ENCODE measurements at places on chromosomes 7 and 10.
A peak's percentile ranks its signal among the peaks of the same experiment; 100 is the strongest.

DNA sequence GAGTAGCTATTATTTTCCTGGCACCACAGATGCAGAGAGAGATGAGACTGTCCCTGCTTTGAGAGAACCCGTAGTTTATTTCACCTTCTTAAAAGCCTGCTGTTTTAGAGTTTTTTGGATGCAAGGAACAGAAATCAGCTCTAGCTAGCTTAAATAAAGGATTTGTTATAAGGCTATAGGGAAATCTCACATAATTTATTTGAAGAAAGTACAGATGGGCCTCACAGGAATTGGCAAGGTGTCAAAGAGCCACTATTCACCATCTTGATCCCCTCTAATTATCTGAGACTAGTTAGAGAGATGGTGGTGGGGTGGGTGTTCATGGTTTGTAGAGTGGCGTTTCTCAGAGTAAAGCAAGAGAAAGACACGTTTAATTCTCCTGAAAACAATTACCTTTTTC, 7.3 kb downstream of the KMT2E start:
- no peak for DNase-seq

GRCh38 chr7:11699666-11700065, 132.3 kb downstream of the THSD7A start:
- DNase-seq: no peak

DNA sequence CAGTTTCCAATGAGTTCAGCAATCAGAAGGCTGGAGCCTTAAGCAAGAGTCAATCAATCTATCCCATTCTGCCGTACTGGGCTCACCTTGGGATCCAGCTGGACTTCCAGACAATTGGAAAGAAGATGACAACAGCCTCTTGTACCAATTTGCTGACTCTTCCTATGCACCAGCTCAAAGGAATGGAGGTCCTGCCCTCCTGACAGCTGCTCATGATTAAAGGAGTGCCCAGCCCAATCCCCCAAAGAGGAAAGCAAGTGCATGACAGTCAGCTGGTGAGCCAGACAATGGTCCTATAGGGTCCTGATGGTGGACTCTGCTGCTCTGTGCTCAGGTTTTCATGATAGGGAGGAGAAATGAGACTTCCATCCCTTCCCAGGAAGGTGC, 25.1 kb downstream of the VSTM4 start:
- no peak for DNase-seq

DNA sequence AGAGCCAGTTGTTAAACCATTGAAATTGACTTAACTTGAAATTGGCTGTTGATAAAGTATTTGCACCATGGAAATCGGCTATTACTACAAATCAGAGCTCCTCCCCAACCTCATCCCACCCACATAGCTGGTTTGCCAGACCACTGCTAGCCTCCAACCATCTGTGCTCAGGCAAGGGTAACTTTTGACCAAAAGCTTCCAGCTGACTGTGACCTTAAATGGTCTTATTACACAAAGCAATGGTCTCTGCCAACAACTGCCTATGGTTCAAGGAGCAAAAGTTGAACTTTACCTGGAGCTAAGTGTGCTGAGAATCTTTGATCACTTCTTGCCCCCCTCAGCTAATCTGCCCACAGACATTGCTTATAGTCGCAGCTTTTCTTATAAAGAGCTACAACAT, 48.5 kb upstream of the ADRB1 start:
- no peak for DNase-seq

- no peak for DNase-seq
Observed at GRCh38 chr7:141884539-141885225, 31.5 kb upstream of the OR9A4 start.

- no peak for DNase-seq
Observed at GRCh38 chr10:89171263-89171872, 35.7 kb downstream of the CH25H start.

DNA sequence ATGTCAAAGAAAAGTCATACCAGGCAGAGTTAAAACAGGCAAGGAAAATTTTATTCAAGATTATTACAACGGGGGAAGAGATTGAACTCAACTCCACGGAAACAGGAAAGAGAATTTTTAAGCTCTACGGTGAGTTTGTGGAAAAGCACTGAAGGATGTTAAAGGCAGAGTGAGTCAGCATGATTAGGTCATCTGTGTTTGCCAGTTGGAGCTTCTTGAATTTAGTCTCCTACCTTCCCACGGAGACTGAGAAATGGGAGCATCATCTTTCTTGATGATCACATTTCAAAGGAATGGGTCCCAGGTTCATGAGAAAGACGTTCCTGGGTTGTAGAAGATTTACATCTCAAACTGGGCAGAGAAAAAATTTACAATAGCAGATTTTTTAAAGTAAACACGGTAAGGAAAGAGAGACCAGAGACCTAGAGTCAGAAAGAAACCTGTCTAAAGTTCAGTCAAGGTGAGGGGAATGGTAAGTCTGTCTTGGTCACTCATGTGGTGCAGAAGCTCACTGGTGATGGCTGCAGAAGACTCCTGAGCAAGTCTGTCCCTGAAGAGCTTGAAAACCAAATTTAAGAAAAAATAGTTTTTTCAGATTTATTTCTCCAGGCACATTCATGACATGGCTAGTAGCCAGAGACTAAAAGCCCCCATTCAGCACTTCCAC, 516.9 kb upstream of the LRRN3 start:
- no peak for DNase-seq

DNA sequence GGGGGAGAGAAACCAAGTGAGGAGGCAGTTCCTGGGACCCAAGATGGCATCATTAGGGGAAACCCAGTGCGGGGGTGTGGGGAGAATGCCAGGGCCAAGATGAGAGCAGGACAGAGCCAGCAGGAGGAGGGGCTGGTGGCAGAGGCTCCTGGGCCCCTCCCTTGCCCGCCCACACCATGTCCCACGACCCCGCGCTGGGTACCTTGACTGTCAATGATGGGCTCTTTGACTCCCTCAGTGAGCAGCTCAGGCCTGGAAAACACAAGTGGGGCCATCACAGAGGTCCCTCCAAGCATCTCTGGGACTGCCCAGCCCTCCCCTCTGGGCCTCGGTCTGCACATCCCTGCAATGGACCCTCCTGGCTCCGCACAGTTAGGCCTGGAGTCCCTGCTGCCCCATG, 75.4 kb downstream of the RABGEF1 start:
- DNase-seq: no peak

DNA sequence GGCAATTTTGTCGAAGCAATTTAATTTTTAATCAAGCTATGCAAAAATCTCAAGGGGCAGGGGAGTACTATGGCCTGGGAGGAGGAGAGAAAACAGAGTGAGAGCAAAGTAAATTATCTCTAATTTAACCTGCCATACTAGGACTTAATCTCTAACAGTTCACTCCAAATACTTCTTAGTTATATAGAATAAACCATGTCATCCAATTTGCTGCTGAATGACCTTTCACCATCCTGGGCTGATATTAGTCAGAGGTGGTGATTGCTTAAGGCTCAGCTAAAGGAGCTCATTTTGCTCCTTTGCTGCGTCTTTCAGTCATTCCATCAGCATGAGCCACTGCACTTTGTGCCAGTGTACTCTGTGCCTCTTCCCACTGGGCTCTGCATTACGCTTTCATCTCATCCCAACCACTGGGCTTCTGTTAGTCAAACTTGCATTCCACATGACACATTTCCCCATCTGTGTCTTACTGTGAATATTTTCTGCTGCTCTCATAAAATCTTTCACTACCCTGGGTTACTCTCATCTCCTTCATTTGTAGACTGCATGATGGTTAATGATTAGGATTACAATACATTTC, 84.3 kb downstream of the CD36 start:
- DNase-seq: no peak

DNA sequence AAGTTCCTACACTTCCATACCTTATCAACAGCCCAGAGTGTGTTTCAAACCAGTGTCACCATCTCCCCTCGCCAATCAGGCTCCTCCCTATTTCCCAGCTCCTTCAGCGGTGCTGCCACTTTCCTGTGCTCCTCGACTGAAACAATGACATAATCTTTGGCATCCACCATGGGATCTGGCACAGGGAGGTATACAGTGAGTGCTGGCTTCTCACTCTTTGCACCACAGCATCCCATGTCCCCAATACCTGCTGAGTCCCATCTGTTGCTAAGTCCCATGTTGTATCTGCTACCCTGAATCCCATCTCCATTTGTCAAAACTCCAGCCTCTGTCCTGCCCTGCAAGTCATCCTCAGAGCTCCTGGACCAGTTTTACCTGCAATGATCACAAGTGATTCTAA, 15.4 kb downstream of the PAXIP1 start:
- DNase-seq: no peak

DNA sequence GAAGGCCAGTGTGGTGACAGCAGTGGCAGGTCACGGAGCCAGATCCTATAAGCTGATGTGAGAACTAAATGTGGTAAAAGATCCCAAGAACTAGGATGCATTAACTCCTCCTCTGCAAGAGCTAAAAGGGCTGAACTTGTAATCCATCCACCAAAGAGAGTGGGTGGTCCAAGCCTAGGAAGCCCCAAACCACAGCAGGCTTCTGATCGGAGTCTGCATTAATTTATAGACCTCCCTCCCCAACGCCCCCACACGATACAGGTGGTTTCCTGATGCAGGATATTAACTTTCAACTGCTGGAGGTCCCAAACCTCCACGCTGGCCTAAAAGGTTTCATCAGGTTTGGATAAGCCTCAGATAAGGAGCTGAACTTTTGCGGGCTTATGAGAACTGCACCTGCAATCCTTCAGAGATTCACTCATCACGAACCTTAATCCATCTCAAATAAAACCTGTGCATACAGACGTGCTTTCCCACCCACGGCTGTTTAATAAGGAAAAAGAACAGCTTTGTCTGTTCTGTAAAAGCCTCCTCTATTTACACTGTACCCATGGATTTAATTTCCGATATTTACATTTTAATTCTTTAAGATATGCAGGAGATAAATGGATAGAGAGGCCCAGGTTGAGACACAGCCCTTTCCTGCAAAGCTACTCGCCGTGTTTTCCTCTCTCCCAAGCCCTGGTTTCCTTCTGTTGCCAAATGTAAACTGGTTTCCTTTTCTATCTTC, 74.9 kb downstream of the GFRA1 start:
- no peak for DNase-seq

- no peak for DNase-seq
Observed at GRCh38 chr10:14381475-14381874, 50.8 kb upstream of the FRMD4A start.

GRCh38 chr10:2232479-2232878, 495.2 kb upstream of the ADARB2 start:
- no peak for DNase-seq

DNA sequence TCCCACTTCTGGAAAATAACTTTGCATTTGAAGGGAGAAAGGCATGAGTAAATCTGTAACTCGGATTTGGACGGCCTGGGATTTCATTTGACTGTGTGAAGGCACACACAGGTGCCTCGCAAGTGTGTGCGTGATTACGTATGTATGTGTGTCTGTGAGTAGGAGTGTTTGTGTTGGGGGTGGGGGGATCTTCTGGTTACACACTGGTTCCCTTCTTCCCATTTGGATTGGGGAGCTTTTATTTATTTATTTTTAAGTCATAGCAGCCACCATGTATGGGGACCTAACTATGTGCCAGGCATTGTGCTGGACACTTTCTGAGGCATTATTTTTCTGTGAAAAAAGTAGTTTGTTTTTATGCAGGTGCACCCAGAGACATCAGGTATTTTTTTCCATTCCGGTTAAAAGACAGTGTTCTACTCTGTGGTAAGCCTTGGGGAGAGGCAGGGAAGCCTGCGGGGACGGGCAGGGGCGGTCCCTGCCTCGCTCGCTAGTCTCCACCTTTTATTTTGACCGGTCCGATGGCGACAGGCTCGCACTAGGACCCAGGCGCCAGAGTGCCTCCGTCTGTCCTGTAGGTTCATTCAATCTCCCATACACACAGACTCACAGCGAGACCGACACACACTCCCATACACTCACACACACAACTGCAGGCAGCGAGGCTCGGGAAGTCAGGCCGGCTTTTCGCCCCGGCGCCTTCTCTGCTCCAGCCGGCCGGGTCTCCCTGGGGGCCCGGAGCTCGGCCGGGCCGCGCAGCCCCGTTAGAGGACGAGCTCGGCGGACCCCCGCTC, at the start of gene MXI1:
Gene MXI1 (plus strand): TSS at position 595 of the 794 bp plus-strand sequence. CDS start 204 bp downstream, outside the sequence.
- peak; percentile 76 for DNase-seq

DNA sequence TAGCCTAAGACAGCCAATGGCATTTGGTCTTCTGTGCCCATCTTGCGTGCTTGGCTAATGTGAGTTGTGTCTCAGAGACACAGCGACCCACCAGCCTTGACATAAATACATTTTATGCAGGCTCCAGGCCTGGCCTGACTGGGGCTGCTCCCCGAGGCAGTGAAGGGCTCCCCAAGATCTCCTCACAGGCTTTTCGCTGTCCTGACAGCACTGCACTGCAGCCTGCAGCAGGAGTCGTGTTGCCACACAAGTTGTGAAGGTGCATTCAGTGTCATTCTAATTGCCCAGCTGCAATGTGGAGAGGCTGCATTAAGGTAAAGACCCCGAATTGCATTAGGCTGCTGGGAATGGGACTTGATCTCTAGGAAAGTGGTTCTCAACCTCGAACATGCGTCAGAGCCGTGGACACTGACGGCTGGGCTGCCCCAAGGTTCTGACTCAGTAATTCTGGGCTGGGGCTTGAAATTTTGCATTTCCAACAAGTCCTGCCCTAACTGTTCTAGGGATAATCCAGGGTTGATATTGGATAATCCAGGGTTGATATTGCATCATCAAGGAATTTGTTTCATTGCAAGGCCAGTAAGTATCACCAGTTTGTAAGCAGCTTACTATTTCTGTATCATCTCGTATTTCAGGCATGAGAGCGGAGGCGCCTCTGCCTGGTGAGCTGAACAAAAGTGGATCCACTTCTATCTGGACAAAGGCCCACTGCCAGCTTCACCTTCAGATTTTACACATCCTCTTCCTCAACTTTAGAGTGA, 108.7 kb upstream of the INSIG1 start:
- DNase-seq: no peak

DNA sequence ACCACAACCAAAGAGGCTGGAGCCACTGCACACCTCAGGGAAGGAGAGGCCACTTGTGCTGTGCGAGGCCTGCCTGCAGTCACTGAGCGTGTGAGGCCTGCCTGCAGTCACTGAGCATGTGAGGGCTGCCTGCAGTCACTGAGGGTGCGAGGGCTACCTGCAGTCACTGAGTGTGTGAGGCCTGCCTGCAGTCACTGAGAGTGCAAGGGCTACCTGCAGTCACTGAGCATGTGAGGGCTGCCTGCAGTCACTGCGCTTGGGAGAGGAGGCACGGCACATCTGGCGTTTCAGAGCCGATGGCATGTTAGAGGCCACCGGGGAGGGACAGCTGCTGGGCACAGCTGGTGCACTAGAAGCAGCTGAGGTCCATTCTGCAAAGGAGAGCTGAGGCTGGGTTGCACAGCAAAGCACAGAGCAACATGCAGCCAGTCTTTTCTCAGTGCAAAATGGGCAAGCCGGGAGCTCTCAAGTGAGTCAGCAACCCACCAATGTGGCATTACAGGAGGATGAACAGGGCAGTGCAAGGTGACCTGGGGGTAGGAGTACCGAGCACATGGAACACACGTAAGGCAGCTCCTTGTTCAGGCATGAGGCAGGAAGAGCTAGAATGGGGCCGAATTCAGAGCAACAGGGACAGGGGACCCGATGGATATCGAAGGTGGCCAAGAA, 540.1 kb downstream of the PTPRN2 start:
- no peak for DNase-seq

DNA sequence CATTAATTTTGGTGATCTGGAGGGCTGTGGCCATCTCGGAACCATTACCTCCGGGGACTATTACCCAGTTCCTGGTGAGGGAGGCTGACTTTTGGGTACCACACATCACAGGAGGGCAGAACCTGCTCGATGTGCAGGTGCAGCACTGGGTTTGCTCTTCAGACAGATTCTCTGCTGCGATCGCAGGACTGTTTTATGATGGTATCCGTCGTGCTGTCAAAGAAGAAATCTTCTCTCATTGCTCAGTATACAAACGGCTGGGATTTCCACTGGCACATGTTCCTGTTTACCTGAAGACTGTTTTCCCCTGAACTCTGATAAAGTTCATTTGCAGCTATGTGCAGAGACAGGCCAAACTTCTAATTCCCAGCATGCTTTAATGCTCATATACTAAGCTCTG, 27.2 kb upstream of the SHH start:
- no peak for DNase-seq
